ENCODE measurements at places on chromosomes 3 and 15.

DNA sequence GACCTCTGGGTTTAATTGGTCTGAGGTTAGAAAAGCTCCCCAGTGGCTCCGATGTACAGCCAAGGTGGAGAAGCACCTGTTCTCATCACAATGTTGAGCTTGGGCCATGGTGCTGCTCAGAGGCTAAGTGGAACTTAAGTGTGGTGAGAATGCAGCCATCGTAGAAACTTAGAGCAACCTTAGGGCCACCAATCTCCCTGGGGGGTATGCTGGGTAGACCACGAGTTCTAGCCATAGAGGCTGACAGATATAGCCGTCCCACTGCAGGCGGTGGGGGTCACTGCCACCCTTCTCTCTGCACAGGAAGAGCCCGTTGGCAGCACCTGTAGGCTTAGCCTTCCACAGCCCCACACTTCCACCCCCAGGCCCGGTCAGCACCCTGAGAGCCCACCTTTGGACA, 38.0 kb downstream of the MGLL start:
- DNase-seq: no peak

- DNase-seq: no peak
Observed at GRCh38 chr3:176046703-176047102, 1150.6 kb downstream of the TBL1XR1 start.

DNA sequence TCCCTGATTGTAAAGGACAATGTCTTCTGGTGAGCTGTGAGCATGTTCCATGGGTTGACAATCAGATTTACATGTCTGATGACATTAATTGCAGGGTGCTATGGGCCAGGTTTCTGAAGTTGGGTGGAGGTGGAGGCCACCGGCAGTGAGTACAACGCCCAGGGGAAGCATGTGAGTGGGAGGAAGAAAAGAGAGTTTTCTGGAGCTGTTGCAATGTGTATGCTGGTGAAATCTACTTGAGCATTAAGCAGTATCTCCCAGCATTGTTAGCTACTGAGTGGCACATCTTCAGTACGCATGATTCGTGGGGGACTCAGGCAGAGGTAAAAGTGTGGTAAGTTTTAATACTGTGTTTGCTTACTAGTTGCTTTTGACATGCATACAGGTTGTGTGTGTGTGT, 26.6 kb downstream of the TMEM45A start:
- DNase-seq: no peak

- DNase-seq: no peak
Observed at GRCh38 chr3:49173116-49173791, 1.9 kb downstream of the KLHDC8B start.

GRCh38 chr3:137770066-137770834, 6.1 kb downstream of the SOX14 start:
- DNase-seq: no peak

DNA sequence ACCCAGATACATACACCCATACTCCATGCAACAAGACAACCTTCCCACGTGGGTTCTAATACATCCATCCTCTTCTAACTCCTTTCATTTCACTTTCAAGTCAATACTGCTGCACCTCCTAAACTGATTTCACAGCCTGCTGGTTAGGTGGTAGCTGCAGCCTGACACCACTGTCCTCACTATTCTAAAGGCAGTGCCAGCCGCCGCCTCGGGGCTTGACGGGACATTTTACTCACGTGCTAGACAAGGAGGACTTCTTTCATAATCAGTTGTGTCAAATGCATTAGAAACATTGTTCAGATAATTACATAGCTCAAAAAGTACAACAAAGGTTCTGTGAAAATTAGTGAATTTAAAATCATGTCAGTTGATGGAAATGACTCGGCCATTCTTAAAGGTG, 6.3 kb downstream of the UROC1 start:
- no peak for DNase-seq

DNA sequence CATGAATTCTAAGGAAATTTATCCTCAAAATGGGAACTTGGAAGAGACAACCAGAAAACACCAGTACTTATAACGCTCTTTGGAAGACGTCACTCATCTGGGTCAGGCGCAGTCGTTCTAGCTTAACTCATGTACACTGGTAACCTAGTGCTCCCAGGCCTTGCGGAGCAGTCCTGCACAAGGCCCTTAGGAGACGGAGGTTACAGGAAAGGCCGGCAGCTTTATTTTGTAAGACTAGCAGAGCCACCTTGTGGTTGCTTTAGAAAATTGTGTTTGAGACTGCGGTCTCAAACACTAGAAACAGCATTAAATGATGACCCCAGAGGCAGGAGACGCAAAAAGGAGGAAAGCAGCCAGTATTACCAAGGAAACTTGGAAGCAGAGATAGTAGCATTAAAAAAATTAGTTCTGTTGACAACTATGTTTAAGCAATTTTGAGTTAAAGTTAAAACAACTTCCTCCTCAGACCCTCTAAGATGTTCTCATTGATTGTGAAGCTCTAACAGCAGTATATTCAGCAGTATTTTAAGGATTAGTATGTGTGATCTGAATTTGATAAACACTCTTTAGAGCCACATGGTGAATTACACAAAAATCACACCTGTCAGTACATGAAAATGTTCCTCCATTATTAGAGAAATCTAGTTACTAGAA, 141.9 kb upstream of the C2CD4B start:
- DNase-seq: no peak

DNA sequence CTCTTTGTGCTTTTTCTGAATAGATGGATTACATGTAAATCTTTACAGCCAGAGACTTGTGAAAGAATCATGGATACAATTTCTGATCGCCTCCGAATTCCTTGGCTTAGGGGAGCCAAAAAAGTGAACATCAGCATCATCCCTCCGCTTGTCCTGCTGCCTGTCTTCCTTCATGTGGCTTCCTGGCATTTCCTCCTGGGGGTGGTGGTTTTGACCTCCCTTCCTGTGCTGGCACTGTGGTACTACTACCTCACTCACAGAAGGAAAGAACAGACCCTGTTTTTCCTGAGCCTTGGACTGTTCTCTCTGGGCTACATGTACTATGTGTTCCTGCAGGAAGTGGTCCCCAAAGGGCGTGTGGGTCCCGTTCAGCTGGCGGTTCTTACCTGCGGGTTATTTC, 5.9 kb downstream of the ZDHHC23 start:
- DNase-seq: no peak

- DNase-seq: no peak
Observed at GRCh38 chr3:150079029-150079739, 108.5 kb upstream of the PFN2 start.

DNA sequence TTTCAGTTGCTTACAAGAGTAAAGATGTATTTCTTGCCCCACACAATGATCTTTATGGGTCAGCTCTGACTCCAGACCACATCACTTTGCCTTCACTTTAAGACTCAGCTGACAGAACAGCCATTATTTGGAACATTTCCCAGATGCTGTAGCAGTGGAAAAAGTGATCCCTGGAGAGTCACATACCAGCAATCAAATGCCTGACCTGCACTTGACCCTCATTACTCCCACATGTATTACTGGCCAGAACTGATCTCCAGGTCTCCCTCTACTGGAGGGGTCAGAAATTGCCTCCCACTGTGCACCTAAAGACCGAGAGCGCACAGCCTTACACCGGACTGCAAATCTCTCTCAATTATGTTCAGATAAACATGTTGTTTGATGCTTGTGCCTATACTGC, 88.6 kb upstream of the ZNF385D start:
- no peak for DNase-seq

DNA sequence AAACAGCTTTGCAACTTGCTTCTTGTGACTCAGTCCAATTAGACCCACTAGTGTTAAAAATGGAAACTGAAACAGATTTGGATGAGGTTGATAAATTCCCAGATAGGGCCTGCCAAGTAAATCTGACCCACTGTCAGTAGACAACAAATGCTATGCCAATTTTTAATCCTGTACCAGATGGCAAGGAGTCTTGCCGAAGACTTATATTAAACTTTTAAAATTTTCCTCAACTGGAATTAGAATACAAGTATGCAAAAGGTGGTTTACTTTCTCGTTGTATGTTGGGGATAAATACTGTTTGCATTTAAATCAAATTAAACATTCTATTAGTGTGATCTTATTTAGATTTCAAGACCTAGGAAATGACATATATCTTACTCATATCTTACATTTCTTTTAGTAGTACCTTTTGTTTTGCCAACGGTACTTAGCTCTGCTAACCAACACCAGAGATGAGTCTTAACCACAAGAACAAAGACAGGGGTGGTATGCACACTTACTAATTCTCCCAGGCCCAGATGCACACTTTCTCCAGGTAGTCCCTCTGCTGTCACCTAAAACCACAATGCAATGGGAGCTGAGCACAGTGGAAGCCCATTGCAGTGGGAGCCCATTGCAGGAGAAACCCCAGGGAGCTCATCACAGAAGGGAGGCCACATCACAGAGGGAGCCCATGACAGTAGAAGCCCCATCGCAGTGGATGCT, 77.8 kb downstream of the WWTR1 start:
- DNase-seq: no peak

- no peak for DNase-seq
Observed at GRCh38 chr3:172625404-172625803, 85.5 kb downstream of the NCEH1 start.

GRCh38 chr15:101115786-101116680, 135.8 kb downstream of the CHSY1 start:
- DNase-seq: no peak

- DNase-seq: no peak
Observed at GRCh38 chr3:178849199-178849910, 222.3 kb downstream of the ZMAT3 start.

DNA sequence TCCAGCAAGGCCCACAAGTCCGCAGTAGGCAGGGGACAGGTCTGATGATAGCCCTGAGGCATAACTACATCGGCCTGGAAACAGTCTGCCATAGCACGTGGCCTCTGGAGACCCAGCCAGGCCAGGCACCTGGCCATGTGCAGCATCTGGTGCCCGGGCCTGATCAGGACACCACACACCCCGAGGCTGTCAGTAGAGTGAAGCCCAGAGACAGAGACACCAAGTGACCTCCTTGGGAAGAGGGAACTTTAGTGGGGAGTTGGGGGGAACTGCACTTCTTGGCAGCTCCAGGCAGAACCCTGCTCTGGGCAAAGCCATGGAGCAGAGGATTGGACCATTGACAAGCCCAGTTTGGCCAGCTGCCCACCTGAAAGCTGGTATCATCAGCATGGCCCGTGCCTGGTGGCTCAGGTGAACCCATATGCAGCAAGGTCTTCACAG, 1.2 kb downstream of the SHISA5 start:
- no peak for DNase-seq

DNA sequence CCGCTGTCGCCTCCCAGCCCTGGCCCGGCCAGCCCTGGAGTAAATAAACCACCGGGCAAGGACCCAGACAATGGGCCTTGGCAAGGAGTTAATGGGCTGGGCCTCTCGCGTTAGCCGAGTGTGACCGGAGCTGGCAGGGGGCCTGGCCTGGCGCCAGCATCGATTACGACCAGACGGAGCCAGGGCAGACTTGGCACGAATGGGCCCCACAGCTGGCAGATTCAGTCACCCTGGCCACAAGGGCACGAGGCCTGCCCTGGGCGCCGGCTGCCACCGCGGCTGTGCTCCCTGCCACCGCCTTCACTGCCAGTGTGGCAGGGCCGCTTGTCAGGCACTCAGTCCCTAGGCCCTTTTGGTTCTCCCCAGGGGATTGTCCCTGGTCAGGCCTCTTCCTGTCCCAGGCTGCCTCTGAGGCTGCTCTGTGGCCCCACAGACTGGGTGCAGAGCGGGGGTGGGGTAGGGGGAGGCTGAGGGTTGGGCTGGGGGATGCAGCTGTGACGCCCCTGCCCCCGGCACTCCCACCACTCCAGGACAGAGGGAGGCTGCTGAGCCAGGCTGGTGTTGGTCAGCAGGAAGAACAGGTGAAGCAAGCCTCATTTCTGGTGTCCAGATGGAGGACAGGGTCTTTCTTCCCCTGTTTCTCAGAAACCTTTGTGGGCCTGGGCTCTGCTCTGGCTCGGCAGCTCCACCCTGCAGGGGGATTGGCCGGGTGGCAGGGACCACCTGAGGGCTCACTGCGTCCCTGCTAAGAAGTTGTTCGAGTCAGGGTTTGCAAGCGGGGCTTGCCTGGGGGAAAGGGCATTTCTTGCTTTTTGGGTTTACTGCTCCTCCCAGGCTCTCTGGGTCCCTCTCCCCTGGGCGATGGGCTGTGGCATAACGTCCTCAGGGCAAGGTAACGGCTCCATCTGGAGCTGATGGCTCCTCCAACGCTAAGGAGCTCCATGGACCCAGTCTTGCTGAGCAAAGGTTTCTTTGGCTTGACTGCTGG, 30.5 kb upstream of the SRP14 start:
- DNase-seq: no peak

- DNase-seq: no peak
Observed at GRCh38 chr3:197355713-197356112, 57.3 kb upstream of the DLG1 start.

GRCh38 chr3:125967156-125967555, 1.8 kb upstream of the ROPN1B start:
- DNase-seq: no peak

GRCh38 chr3:47617086-47618010, 38.7 kb upstream of the CSPG5 start:
- no peak for DNase-seq

DNA sequence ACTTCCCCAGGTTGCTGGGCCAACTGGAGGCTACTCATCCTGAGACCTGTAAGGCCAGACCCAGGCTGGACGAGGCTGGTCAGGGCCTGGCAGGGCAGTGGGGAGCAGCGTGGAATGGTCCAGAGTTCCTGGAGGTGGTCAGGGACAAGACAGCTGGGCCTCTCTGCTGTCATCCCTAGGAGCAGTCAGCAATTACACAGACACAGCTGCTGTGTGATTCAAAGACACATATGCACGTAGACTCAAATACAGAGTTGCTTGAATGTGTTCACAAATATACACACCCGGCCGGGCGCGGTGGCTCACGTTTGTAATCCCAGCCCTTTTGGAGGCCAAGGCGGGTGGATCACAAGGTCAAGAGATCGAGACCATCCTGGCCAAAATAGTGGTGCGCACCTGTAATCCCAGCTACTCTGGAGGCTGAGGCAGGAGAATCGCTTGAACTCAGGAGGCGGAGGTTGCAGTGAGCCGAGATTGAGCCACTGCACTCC, 1.5 kb upstream of the CD276 start:
- no peak for DNase-seq

- DNase-seq: no peak
Observed at GRCh38 chr3:28122227-28122626, 119.2 kb upstream of the CMC1 start.

GRCh38 chr15:74809956-74810355, 2.7 kb upstream of the LMAN1L start:
- no peak for DNase-seq

DNA sequence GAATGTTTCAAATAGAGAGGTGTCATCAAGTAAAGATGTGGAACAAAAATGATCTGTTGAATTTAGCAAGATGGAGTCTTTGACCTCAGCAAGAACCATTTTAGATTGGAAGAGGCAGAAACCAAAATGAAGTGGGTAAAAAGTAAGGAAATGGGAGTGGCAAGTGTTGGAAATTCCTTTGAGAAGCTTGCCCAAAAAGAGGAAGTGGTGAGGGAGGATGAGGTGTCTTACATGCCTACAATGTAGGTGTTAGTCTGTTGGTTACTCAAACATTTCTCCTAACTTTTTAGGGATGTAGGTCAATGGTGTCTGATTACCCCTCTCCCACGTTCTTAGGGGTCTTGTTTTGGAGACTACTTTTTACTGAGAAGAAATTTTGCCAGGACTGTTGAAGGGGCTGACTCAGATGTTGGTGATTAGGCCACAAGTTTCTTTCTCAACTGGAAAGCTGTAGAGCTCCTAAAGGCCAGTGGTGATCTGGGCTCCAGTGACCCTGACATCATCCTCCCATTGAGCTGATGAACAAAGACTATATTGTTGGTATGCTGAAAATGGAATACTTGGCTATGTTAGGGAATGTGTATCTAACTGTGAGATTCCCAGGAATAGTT, 5.1 kb downstream of the PPP2R3A start:
- no peak for DNase-seq
